ENCODE measurements at places on chromosomes 6 and 20. TPM values are rescaled to one million over a fixed set of nuclear protein-coding genes. Genes with fewer than 3 reads are reported as not detected.

The PBOV1 gene
- total RNA-seq: not detected

The SIRPA gene
- 55.2 TPM for total RNA-seq

The SCRT2 gene
- not detected for total RNA-seq

The IL20RA gene
- total RNA-seq: 0.79 TPM

The CTCFL gene
- not detected for total RNA-seq
